Stimulated activated CD8-positive, alpha-beta memory T cell treated with anti-CD3 and anti-CD28 coated beads, Interleukin-4, amount 100 ng/mL, for 48 hours (primary cell): ENCODE measurements at places on chromosomes 12 and 14.

DNA sequence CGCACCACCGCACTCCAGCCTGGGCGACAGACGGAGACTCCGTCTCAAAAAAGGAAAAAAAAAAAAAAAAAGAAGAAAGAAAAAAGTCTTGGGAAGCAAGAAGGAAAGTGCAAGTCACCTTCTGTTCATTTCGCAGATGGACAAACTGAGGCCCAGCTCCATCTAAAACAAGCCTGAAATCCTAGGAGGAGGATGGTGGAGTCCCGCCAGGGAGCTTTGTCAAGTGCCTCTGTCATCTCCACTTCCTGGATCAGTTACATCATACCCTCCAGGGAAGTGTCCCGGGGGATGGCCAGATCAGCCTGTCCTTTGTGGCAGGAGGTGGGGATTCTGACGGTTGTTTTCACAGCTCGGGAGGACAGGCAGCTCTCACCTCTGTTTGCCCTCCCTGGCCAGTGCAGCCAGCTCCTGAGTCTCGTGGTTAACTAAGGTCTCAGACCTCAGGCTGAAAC, 8.7 kb upstream of the SDSL start:
- DNase-seq, result no peak

DNA sequence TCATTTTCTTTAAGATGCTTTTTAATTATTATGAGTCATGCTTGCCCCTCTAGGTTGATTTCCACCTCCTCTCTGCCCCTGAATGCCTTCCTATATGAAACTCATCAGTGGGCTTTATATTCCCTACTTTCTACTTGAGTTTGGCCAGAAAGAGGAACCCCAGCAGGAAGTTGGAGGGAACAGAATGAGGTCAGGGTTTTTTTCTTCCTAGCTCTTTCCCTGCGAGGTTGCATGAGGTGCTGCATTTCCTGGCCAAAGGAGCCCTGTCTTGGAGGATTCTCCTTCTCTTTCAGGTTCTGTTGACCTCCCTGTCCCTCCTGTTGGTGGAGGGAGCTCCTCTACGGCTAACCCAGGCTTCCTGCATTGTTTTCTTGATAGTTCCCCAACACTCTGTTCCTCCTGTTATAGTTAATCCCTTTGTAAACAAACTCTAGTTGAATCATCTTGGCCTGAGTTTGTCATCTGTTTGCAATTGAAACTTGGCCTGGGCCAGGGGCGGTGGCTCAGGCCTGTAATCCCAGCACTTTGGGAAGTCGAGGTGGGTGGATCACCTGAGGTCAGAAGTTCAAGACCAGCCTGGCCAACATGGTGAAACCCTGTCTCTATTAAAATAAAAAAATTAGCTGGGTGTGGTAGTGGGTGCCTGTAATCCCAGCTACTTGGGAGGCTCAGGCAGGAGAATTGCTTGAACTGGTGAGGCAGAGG, 15.3 kb upstream of the SPIC start:
- no peak for DNase-seq

GRCh38 chr14:55099756-55100155, 29.3 kb upstream of the LGALS3 start:
- no peak for DNase-seq

- DNase-seq, result no peak
These were observed 167.4 kb upstream of the RGS6 start for GRCh38 chr14:71764701-71765382.

DNA sequence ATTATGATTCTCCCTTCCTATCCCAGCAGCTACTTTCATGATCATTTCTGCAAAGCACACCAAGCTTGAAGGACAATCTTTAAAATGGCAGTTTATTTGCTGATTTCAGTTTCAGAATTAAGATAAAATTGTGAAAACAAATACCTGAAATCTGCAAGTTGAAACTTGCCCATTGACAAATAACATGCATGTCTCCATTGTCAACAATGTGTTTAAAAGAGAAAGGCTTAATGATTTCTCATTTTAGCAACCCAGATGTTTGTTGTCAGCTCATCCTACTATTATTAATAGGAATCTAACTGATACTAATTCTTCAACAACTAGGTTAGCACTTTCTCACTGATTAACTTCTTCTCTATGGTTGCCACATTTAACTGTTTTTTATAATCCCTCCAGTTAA, 474.6 kb downstream of the PRKD1 start:
- no peak for DNase-seq

- no peak for DNase-seq
These were observed 120.0 kb upstream of the PRMT8 start for GRCh38 chr12:3371018-3371417.
